ENCODE measurements at places on chromosomes 7 and 10.
A peak's percentile ranks its signal among the peaks of the same experiment; 100 is the strongest.

GRCh38 chr10:69389827-69390490 lies 26.8 kb downstream of the TACR2 start:
- H3K27ac ChIP-seq: peak overlapping the region; percentile 50
- H3K4me3 ChIP-seq: no peak overlapping the region
- peaks cover 47% of the 10 kb centered on the region for H3K36me3 ChIP-seq

DNA sequence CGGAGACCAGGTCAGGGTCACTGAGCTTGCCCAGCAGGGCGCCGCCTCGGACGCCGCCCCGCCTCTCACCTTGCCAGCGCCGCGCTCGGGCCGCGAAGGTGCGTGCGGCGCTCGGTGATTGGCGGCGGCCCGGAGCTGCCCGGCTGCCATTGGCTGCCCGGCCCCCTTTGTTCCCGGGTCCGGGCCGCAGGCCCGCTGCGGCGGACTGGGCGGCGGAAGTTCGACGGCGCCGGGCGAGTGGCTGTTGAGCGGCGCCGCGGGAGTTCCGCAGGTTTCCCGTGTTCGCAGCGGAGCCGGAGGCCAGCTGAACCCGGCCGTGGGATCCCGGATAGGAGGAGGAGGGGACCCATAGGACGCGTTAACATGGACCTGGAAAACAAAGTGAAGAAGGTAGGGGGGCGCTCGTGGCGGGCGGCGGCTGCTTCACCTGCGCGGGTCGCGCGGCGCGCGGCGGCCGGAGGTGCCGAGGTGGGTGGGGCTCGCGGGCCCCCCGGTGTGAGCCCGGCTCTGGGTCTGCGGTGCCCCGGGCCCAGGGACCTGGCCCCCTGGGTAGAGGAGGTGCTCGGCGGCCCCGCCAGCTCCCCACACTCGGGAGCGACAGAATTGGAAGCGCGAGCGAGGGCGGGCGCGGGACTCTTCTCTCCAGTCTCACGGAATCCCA lies at the start of gene TES:
Gene TES (plus strand): TSS at position 195 of the 661 bp plus-strand sequence. CDS start 169 bp downstream, at position 364.
- DNase-seq: no peak
- peak within 1 kb of the TSS; percentile 97 for H3K27ac ChIP-seq
- H3K27me3 ChIP-seq: no peaks in the 10 kb centered on the region
- H3K4me1 ChIP-seq: peaks cover 16% of the 10 kb centered on the region
- no peaks in the 10 kb centered on the region for H3K36me3 ChIP-seq

DNA sequence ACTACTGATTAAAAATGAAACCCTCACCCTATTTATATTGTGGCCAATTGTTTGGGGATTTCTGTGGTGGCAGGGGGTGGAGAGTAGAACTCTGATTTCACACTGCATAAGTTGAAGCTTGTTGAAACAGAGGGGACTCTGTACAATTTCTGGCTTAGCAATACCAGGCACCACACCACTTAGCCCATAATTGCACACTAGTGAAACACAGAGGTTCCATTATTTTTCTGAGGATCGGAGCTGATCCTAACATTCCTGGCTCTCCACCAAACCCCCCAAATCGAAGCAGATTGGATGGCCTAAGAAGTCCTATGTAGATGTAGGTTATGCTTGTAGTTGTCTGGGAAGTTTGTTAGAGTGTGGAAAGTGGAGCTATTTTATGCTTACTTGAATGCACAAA lies 47.0 kb downstream of the PTN start:
- H3K27ac ChIP-seq: no peak overlapping the region
- H3K4me1 ChIP-seq: no peaks in the 10 kb centered on the region
- no peak for DNase-seq
- no peaks in the 10 kb centered on the region for H3K36me3 ChIP-seq
- no peaks in the 10 kb centered on the region for H3K27me3 ChIP-seq

DNA sequence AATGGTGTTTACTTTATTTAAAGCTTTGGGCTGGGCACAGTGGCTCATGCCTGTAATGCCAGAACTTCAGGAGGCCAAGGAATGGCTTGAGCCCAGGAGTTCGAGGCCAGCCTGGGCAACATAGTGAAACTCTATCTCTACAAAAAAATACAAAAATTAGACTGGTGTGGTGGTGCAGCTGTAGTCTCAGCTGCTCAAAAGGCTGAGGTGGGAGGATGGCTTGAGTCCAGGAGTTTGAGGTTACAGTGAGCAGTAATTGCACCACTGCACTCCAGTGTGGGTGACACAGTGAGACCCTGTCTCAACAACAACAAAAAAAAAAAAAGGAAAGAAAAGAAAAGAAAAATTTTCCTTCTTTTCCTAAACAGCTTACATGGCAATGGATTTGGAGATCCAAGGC lies 22.0 kb downstream of the SLC16A9 start:
- DNase-seq: no peak
- no peak overlapping the region for H3K4me3 ChIP-seq
- H3K27ac ChIP-seq: no peak overlapping the region
- peaks cover 8% of the 10 kb centered on the region for H3K36me3 ChIP-seq
- H3K27me3 ChIP-seq: no peaks in the 10 kb centered on the region
